Tibial artery (tissue), 4 donors: ENCODE measurements at places on chromosomes 4 and X.

GRCh38 chr4:76714226-76714625 lies 183.7 kb downstream of the SOWAHB start:
- peak overlapping the region; percentile 66 for H3K27ac ChIP-seq
- DNase-seq: no peak
- H3K4me3 ChIP-seq: no peak overlapping the region
- peaks cover 7% of the 10 kb centered on the region for H3K36me3 ChIP-seq

DNA sequence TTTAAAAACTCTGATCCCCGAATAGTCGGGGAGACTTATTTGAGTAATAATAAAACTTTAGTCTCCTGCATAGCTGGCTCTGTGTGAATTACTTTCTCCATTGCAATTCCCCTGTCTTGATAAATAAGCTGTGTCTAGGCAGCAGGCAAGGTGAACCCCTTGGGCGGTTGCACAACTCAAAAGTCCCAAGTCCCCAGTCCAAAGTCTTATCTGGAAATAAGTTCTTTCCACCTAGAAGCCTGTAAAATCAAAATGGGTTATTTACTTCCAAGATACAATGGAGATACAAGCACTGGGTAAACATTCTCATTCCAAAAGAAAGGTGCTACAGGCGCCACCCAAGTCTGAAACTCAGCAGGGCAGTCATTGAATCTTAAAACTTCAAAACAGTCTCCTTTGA lies 10.1 kb upstream of the PNMA5 start:
- no peaks in the 10 kb centered on the region for H3K36me3 ChIP-seq
- no peak for DNase-seq
- H3K27ac ChIP-seq: no peak overlapping the region

- H3K27me3 ChIP-seq: no peaks in the 10 kb centered on the region
- H3K27ac ChIP-seq: peak overlapping the region; percentile 48
- no peaks in the 10 kb centered on the region for H3K36me3 ChIP-seq
These were observed 112.0 kb upstream of the LNX1 start for GRCh38 chr4:53703267-53703655.

DNA sequence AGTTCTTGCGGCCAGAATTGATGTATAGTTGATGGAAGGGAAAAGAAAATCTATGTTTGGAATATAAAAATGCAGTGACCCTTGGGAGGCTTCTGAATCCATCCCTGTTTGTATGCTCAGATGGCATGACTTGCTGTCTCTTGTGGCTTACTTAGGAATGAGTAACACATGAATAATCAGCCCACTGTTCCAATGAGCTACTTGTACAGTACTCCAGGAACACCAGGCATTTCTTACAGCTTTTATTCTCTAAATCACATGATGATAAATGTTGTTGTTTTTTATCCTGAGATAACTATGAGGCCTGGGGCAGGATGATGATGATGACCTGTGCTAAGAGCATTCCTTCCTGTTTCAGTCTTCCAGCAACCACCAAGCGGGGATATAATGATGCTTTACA lies 18.9 kb downstream of the TMPRSS11E start:
- H3K4me1 ChIP-seq: no peaks in the 10 kb centered on the region
- H3K4me3 ChIP-seq: no peak overlapping the region
- no peaks in the 10 kb centered on the region for H3K36me3 ChIP-seq
- H3K27me3 ChIP-seq: no peaks in the 10 kb centered on the region
- no peak overlapping the region for H3K27ac ChIP-seq
- no peak for DNase-seq

DNA sequence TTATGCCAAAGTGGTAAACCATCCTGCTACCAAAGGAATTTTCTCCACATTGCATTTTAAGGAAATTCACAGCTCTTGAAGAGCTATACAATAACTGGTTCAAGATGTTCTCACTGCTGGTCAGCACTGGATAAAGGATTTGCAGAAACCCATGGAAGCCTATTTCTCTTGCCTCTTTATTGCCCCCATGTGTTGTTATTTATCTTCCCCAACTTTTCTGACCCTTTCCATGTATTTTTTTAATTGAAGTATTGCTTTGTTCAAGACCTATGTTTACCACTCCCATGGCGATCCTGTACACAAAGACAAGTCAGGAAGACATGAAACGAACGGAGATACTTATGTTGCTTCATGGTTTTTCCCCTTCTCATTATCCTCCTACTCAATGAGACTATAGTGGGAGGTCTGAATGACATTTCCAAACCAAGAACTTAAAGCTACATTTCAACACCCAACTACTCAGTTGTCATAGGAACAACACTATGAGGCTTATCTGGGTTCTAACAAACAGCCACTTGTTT lies 566.4 kb upstream of the DIPK2B start:
- no peak for DNase-seq
- H3K27ac ChIP-seq: peak overlapping the region; percentile 78
- H3K4me1 ChIP-seq: no peaks in the 10 kb centered on the region
- H3K4me3 ChIP-seq: peak overlapping the region; percentile 50

GRCh38 chr4:21366312-21366711 lies 582.3 kb downstream of the KCNIP4 start:
- no peaks in the 10 kb centered on the region for H3K4me1 ChIP-seq
- H3K36me3 ChIP-seq: no peaks in the 10 kb centered on the region
- H3K27ac ChIP-seq: no peak overlapping the region
- H3K27me3 ChIP-seq: no peaks in the 10 kb centered on the region
- DNase-seq: no peak

- H3K4me3 ChIP-seq: no peak overlapping the region
- no peak for DNase-seq
- no peak overlapping the region for H3K27ac ChIP-seq
- no peaks in the 10 kb centered on the region for H3K27me3 ChIP-seq
These were observed 11.8 kb upstream of the UGT2A3 start for GRCh38 chr4:68963374-68963773.

- H3K4me3 ChIP-seq: no peak overlapping the region
- H3K27ac ChIP-seq: no peak overlapping the region
- no peaks in the 10 kb centered on the region for H3K4me1 ChIP-seq
- H3K36me3 ChIP-seq: no peaks in the 10 kb centered on the region
- no peaks in the 10 kb centered on the region for H3K27me3 ChIP-seq
- no peak for DNase-seq
These were observed 87.6 kb upstream of the EXOC1L start for GRCh38 chr4:55731959-55732358.
